ENCODE measurements at places on chromosomes 5 and 9.

DNA sequence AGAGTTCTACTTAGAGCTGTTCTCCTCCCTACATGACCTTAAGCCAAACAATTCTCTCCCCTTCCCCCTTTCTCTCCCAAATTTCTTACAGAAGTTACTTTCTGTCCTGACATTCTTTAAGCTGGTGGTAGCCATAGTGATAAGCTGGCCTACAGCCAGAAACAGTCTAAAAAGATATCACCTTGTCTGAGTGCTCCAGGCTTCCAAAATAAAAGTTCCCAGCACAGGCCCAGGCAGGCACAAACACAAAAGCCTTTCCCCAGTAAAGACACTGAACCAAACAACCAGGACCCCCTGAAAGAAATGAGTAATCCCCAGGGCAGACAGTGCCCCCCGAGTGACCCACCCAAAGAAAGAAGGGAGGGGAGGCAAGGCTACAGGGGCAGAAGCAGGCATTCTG lies 19.2 kb downstream of the SIL1 start:
- DNase-seq: no peak

DNA sequence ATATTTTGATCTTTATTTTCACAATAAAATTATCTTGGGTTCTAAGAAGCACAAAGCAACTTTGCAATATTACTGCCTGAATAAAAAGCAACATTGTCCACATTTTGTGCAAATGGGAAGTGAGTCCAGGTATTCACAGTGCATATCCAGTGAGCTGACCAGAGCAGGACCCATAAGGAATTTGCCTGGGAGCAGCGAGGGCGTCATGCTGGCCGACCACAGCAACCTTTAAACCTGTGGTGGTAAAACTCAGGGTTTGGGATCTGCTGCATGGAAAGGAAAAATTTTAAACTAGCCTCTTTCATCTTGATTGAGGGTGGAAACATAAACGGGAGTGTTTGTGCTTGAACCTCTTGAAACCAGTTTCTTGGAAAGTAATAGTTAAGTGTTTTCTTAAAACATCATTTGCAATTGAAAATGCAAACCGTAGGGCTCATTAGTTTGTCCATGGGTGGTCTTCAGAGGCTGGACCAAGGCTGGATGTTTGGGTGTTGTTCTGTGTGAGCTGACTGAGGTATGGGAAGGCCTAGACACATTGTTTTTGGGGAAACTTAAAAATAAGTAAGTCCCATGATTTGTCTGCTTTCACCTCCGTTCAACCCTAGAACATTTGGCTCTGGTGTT lies 85.0 kb upstream of the ANKH start:
- DNase-seq: no peak

GRCh38 chr9:8868632-8869031 lies 1069.1 kb upstream of the DMAC1 start:
- DNase-seq: no peak

GRCh38 chr9:120478208-120478607 lies 101.8 kb downstream of the CDK5RAP2 start:
- DNase-seq: no peak
